ENCODE measurements at places on chromosomes 1 and 21.

- no peaks in the 10 kb centered on the region for H3K4me1 ChIP-seq
- H3K36me3 ChIP-seq, result no peaks in the 10 kb centered on the region
- no peak overlapping the region for H3K27ac ChIP-seq
- H3K4me3 ChIP-seq, result no peak overlapping the region
- no peaks in the 10 kb centered on the region for H3K27me3 ChIP-seq
Observed at GRCh38 chr1:231442735-231443134, 20.6 kb upstream of the EGLN1 start.

- no peak for DNase-seq
- peak overlapping the region; percentile 91 for H3K27ac ChIP-seq
- no peaks in the 10 kb centered on the region for H3K27me3 ChIP-seq
- peak overlapping the region; percentile 77 for H3K4me3 ChIP-seq
- no peaks in the 10 kb centered on the region for H3K36me3 ChIP-seq
Observed at GRCh38 chr1:181089017-181089675, 646 bp downstream of the IER5 start.

- H3K4me1 ChIP-seq, result peaks cover 28% of the 10 kb centered on the region
- H3K4me3 ChIP-seq, result no peak overlapping the region
- H3K27me3 ChIP-seq, result no peaks in the 10 kb centered on the region
- no peaks in the 10 kb centered on the region for H3K36me3 ChIP-seq
- no peak overlapping the region for H3K27ac ChIP-seq
Observed at GRCh38 chr1:111725192-111725591, 14.0 kb downstream of the INKA2 start.

- no peak overlapping the region for H3K4me3 ChIP-seq
- peak overlapping the region; percentile 58 for H3K27ac ChIP-seq
- peaks cover 11% of the 10 kb centered on the region for H3K4me1 ChIP-seq
- H3K27me3 ChIP-seq, result no peaks in the 10 kb centered on the region
Observed at GRCh38 chr1:183043872-183044854, 20.9 kb downstream of the LAMC1 start.

GRCh38 chr1:76138217-76138616 is 63.7 kb downstream of the ST6GALNAC3 start:
- no peak overlapping the region for H3K27ac ChIP-seq
- DNase-seq, result no peak
- no peaks in the 10 kb centered on the region for H3K27me3 ChIP-seq
- H3K4me3 ChIP-seq, result no peak overlapping the region
- H3K36me3 ChIP-seq, result no peaks in the 10 kb centered on the region

GRCh38 chr1:31064718-31065309 is 703 bp downstream of the PUM1 start:
- no peaks in the 10 kb centered on the region for H3K27me3 ChIP-seq
- peak overlapping the region; percentile 98 for H3K27ac ChIP-seq
- no peaks in the 10 kb centered on the region for H3K36me3 ChIP-seq
- H3K4me1 ChIP-seq, result peaks cover 16% of the 10 kb centered on the region
- DNase-seq, result peak; percentile 40
- H3K4me3 ChIP-seq, result peak overlapping the region; percentile 69

GRCh38 chr1:214397497-214397896 is 116.5 kb downstream of the SMYD2 start:
- DNase-seq, result no peak
- H3K36me3 ChIP-seq, result no peaks in the 10 kb centered on the region
- no peak overlapping the region for H3K4me3 ChIP-seq
- no peak overlapping the region for H3K27ac ChIP-seq

DNA sequence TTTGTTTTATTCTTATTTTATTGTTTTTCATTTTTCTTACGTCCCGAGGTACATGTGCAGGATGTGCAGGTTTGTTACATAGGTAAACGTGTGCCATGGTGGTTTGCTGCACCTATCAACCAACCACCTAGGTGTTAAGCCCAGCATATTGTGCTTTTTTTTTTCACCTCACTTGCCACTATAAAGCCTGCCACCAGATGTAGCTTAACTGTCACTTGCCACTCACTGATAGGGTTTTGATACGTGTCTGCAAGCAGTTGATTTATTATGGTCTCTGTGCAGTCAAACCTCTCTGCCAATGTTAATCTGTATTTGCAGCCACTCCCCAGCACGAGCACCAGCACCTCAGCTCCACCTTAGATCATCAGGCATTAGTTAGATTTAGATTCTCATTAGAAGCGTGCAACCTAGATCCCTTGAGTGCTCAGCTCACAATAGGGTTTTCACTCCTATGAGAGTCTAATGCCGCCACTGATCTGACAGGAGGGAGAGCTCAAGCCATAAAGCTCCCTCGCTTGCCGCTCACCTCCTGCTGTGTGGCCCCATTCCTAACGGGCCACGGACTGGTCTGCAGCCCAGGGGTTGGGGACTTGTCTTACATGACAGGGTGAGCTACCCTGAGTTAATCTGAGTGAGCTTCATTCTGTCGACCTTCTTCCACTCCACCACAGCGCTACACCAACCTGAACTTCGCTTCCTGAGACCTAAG is 17.9 kb upstream of the ABCG1 start:
- peaks cover 8% of the 10 kb centered on the region for H3K4me1 ChIP-seq
- no peak for DNase-seq
- H3K4me3 ChIP-seq, result no peak overlapping the region
- H3K27ac ChIP-seq, result no peak overlapping the region
- no peaks in the 10 kb centered on the region for H3K36me3 ChIP-seq

GRCh38 chr21:46054451-46054881 is 43.4 kb upstream of the COL6A2 start:
- no peaks in the 10 kb centered on the region for H3K27me3 ChIP-seq
- H3K36me3 ChIP-seq, result no peaks in the 10 kb centered on the region
- DNase-seq, result peak; percentile 20

GRCh38 chr1:225934711-225935110 is 6.3 kb downstream of the LEFTY2 start:
- no peaks in the 10 kb centered on the region for H3K4me1 ChIP-seq
- no peaks in the 10 kb centered on the region for H3K36me3 ChIP-seq
- no peak for DNase-seq
- no peaks in the 10 kb centered on the region for H3K27me3 ChIP-seq

DNA sequence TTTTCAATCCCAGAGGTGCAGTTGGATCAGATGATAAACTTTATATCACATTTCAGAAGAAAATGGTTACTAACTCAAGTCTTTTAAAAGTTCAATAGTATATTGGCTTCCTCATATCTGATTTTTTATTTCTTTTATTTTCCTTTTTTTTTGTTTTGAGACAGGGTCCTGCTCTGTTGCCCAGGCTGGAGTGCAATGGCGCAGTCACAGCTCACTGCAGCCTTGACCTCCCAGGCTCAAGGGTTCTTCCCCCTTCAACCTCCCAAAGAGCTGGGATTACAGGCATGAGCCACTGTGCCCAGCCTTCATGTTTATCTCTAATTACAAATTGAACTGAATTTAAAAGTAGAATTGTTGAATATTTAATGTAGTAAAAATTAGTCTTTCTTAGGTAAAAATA is 13.9 kb downstream of the FLVCR1 start:
- no peaks in the 10 kb centered on the region for H3K4me1 ChIP-seq
- H3K36me3 ChIP-seq, result no peaks in the 10 kb centered on the region
- no peaks in the 10 kb centered on the region for H3K27me3 ChIP-seq
- no peak for DNase-seq
- H3K27ac ChIP-seq, result no peak overlapping the region
- no peak overlapping the region for H3K4me3 ChIP-seq

GRCh38 chr1:173355281-173356031 is 121.7 kb upstream of the PRDX6 start:
- H3K27ac ChIP-seq, result no peak overlapping the region
- H3K27me3 ChIP-seq, result no peaks in the 10 kb centered on the region
- no peak overlapping the region for H3K4me3 ChIP-seq
- no peak for DNase-seq
- no peaks in the 10 kb centered on the region for H3K36me3 ChIP-seq

GRCh38 chr1:30868833-30869435 is 39.6 kb downstream of the SDC3 start:
- no peak overlapping the region for H3K27ac ChIP-seq
- H3K27me3 ChIP-seq, result no peaks in the 10 kb centered on the region
- no peaks in the 10 kb centered on the region for H3K36me3 ChIP-seq
- no peaks in the 10 kb centered on the region for H3K4me1 ChIP-seq

DNA sequence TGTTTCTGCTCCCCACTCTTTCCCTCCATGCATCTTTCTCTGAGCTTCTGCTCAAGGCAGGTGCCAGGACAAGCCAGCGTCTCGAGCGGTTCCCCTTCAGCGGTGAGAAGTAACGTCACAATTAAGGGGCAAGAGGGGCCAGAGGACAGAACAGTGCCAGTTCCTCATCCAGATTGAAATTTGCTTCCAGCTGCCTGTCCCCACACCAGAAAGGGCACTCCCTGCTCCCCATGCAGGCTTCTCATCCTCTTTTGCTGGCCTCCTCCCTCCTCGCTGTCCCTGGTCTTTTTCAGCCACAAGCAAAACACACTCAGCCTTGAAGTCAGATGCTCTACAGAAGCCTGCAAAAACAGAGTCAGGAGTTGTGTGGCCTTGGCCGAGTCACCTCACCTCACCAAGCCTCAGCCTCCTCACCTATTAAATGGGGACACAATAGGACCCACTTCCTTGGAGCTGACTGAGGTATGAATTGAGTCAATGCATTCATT is 35.0 kb upstream of the ECE1 start:
- peaks cover 84% of the 10 kb centered on the region for H3K4me1 ChIP-seq
- DNase-seq, result no peak
- H3K27me3 ChIP-seq, result no peaks in the 10 kb centered on the region
- no peaks in the 10 kb centered on the region for H3K36me3 ChIP-seq

GRCh38 chr1:81899214-81899821 is 98.6 kb downstream of the ADGRL2 start:
- H3K27me3 ChIP-seq, result no peaks in the 10 kb centered on the region
- H3K36me3 ChIP-seq, result no peaks in the 10 kb centered on the region
- no peak for DNase-seq
- no peak overlapping the region for H3K27ac ChIP-seq
- no peak overlapping the region for H3K4me3 ChIP-seq

DNA sequence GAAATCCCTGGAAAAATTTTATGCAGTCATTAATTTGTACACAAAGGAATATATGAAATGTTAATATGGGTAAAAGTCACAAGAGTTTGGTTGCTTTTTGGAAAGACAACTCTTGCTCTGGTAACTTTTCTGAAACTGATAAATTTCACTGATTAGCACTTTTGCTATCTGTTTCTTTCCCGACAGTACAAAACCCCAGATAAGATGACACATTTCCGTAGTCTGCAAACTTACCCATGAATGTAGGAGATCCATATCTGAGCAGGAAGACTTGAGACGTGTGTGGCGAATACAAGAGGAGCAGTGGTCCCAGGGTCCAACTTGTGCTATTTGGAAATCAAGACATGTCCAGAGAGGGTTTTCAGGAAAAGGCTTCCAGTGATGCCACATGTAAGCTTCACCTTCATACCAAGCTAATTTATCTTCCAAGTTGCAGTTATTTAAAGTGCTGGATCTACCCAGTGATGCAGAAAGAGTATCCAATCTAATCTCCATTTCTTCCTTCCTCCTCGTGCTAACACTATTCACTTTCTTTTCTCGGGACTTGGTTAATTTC is 35.9 kb upstream of the SAMSN1 start:
- no peak overlapping the region for H3K27ac ChIP-seq
- no peak for DNase-seq
- H3K4me3 ChIP-seq, result no peak overlapping the region
- H3K27me3 ChIP-seq, result no peaks in the 10 kb centered on the region
- no peaks in the 10 kb centered on the region for H3K36me3 ChIP-seq
- H3K4me1 ChIP-seq, result no peaks in the 10 kb centered on the region

GRCh38 chr1:5720484-5720883 is 271.7 kb downstream of the NPHP4 start:
- no peak overlapping the region for H3K4me3 ChIP-seq
- no peak overlapping the region for H3K27ac ChIP-seq
- no peaks in the 10 kb centered on the region for H3K27me3 ChIP-seq
- no peaks in the 10 kb centered on the region for H3K36me3 ChIP-seq
